ENCODE measurements at places on chromosomes 12 and 14. TPM values are rescaled to one million over a fixed set of nuclear protein-coding genes. Genes with fewer than 3 reads are reported as not detected.

DNA sequence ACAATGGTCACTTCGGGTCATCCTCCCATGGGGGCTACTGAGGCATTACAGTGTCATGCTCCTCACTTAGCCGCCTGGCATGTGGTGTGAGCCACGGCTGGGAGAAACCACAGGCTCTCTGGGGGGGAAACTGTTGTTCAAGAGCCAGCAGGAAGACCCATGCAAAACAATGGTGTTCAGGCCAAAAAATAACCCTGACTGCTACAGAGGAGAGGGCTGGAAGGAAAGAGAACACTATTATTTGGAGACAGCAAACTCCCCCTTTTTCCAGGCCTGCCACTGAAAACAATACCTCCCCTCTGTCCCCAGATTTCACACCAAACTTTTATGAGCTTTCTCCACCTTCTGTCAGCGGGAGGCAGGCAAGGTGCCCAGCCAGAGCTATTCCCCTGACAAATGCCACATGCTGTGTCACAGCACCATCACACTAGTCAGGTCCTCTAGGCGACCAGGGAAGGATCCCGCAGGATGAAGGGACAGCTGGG is 83.7 kb downstream of the CHGA start:
- DNase-seq: no peak

Gene STAC3
- 1.3 TPM for total RNA-seq

Gene CLEC2B
- total RNA-seq: 40.6 TPM

- DNase-seq: no peak
These were observed 507 bp downstream of the BAZ2A start for GRCh38 chr12:56629459-56630179.

Measured in fibroblast of villous mesenchyme (primary cell).